ENCODE measurements at places on chromosomes 7 and 10. TPM values are rescaled to one million over a fixed set of nuclear protein-coding genes. Genes with fewer than 3 reads are reported as not detected.

DNA sequence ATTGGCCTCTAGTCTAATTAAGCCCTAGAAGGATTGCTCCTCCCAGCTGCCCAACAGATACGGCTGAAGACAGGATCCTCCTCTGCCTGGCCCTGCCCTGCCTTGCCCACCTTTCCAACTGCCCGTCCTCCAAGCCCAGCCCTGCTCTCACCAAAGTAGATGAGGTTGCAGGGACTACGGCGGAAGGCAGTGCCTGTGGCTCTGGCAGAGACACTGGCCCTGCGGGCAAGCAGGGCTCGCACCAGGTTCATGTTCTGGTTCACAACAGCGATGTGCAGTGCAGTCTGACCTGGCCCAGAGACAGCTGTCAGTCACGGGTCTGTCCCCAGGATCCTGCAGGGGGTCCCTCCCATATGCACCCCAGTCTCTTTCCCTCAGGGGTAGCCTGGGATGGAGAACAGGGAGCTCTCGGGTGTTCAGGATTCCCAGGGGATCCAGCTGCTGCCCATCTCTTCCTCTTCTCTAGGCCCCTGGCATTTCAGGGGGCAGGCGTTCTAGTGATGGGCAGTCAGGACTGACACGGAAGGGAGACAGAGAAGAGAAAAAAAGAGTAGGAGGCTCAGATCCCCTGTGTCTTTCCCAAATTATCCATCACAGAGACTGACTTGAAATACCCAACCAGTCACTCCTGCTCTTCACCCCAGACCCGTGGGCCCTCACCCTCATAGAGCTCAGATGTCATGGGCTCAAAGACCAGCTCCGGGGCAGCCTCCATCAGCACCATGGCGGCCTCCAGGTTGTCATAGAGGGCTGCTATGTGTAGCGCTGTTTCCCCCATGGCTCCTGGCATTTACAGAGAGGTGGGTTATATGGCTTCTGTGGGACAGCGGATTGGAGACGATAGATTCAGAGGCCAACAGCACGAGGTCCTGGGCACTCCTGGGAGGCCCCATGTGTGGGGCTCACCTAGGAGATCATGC, 8.3 kb downstream of the TRPV6 start:
- DNase-seq, result no peak

- DNase-seq, result no peak
These were observed 411.9 kb downstream of the THSD7A start for GRCh38 chr7:11420049-11420448.

DNA sequence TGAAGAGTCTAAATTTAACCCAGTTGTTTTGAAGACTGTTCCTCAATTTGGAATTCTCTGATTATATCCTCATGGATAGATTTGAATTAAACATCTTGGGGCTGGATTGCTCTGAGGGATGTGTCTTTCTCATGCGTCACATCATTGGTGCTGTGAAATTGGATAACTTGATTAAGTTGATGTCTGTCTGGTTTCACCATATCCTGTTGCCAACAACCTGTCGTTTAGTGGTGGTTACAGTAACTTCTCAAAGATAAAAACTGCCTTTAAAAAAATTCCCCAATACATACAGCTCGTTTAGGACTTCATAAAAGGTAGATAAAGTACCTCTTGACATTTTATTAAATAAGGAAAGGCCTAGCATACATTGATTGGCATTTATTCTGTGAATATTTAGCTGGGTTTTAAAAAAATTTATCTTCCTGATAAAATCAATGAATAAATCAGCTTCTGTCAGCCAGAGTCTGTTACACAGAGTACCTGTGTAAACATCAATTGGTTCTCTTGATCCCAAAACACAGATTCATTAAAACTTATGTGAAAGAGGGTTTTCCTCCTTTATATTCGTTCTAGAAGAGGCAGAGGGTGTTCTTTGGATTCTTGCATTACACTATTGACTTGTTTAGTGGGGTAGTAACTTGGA, 10.5 kb downstream of the CRCP start:
- DNase-seq, result no peak

DNA sequence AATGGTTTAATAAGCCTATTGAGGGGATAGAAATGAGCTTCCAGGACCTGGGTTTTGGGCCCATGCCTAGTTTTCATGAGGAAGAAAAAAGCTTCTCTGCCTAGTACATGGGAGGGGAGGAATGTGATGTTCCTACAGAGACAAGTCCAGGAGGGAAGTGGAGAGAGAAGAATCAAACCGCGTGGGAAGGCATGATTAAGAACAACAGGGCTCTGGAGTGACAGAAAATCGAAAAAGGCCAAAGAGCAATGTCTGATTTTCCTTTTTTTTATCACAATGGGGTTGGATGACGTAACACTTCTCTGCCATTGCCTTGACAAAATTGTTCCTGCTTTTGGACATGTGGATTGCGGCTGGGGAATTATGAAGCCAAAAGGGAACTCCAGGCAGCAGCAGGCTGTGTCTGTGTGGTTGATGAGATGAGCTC, 258.6 kb downstream of the CXCL12 start:
- no peak for DNase-seq

- DNase-seq, result peak; percentile 79
These were observed 9.9 kb downstream of the ZNF511 start for GRCh38 chr10:133318494-133319127.

GRCh38 chr7:18457832-18458231, 37.7 kb upstream of the HDAC9 start:
- DNase-seq, result no peak

GRCh38 chr10:126242397-126243260, 145.6 kb downstream of the ADAM12 start:
- DNase-seq, result no peak

DNA sequence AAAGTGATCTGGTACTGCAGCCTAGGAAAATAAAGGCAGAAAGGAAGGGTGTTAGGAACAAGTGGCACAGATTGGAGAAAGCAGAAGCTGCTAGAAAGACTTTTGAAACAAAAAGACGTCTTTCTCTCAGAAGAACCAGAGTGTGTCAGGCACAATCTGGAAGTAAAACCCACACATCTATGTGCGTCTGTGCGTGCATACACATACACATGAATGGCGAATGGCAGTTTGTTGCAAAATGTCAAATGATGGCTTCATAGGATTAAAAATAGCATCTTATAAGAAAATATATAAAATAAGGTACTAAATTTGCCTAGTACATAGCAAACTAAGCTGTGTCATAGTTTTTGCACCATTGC, 246.3 kb downstream of the CDK14 start:
- DNase-seq, result no peak

DNA sequence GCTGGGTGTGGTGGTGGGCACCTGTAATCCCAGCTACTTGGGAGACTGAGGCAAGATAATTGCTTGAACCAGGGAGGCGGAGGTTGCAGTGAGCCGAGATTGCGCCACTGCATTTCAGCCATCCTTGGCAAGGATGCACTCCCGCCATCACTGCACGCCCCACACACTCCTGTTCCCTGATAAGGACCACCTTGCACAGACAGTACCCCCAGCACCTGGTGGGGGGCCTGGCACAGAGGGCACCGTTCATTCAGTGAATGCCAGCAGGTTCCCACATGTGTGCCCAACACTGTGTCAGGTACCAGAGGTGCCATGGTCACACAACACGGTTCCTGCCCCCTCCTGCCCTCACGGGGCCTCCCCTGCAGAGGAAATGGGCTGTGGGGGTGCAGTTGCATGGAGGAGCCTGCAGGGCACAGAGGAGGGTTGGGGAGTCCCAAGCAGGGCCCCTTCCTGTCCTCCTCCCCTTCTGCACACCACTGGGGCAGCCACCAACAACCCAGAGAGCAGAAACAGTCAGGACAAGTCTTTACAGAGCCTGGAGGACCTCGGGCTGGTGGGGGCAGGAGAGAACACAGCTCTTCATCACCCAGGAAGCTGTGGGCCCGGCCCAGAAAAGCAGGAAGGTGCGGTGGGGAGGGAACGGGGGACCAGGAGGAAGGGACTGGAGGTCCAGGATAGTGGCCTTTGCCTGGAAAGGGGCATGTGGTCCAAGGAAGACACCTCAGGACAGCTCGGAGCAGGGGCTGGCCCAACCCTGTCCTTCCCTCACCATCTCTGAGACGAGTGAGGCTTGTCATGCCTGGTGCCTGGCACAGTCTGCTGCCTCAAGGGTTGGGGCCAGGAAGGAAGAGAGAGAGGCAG, 7.1 kb downstream of the CRYGN start:
- DNase-seq, result peak; percentile 88

- no peak for DNase-seq
These were observed 145.2 kb upstream of the PFKP start for GRCh38 chr10:2921956-2922680.

GRCh38 chr7:100825215-100825671, 2.1 kb downstream of the EPHB4 start:
- DNase-seq, result no peak

GRCh38 chr7:37211097-37211880, 237.4 kb downstream of the ELMO1 start:
- no peak for DNase-seq

- no peak for DNase-seq
These were observed 552.2 kb upstream of the FZD8 start for GRCh38 chr10:36194276-36194675.

GRCh38 chr7:38448054-38448453, 174.6 kb upstream of the TARP start:
- DNase-seq, result no peak

DNA sequence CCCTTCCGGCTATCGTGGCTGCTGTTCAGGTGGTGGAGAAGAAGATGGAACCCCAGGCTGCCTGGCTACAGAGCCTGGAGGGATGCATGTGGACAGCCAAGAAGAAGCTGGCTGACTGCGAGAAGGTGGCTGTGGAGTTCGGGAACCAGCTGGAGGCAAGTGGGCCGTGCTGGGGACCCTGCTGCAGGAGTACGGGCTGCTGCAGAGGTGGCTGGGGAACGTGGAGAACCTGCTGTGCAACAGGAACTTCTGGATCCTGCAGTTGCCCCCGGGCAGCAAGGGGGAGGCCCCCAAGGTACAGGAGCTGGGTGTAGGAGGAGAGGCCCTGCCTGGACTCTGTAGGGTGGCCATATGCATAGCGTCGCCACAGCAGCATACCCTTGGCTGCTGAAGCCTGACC, 25.6 kb downstream of the ZNF783 start:
- no peak for DNase-seq

DNA sequence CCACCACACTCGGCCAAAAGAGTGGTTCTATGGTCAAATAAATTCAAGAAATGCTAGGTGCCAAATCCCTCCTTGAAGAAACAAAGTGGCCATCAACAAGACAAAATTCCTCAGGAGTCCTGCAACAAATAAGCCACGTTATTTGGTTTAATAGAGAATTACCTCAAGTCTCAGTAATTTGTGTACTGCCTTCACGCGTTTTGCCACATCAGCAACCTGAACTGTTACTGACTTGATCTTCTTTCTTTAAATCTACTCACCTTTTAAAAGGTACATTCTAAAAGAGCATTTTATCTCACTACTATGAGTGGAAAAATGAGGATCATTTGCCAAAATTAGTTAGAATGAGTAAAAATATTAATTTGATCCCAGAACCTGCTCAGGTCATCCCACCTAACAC, 34.6 kb upstream of the LCOR start:
- no peak for DNase-seq

The HOXA2 gene
- not detected for total RNA-seq

The DNAH11 gene
- 2.3 TPM for total RNA-seq

The PEX1 gene
- 16.9 TPM for total RNA-seq

The TMEM139 gene
- 1.6 TPM for total RNA-seq

The C10orf62 gene
- not detected for total RNA-seq

The CPEB3 gene
- total RNA-seq, result 2.2 TPM

The ZP3 gene
- total RNA-seq, result 13.4 TPM

The MKX gene
- 0.81 TPM for total RNA-seq

The NEUROG3 gene
- total RNA-seq, result 2.3 TPM

The SLC18A3 gene
- total RNA-seq, result not detected

The ST8SIA6 gene
- not detected for total RNA-seq

The TMEM176A gene
- not detected for total RNA-seq

The GLI3 gene
- not detected for total RNA-seq
